ENCODE measurements at places on chromosomes 1 and 21.

DNA sequence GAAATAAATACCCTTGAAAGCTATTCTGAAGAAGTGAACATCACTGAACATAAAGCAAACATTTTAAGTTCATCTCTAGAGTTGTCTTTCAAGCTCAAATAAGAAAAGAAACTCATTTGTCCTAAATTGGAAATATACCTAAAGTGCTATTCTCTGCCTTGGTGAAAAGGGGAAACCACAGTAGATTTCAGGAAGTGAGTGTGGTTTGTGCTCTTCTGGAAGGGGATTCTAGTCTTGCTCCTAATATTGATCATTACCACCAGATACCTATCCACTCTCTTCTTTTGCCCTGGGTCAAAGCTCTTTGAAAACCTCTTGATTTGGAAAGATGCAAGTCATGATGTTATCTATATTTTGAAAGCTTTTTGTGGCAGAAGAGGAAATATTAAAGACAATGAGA is 798.1 kb downstream of the ADGRL2 start:
- DNase-seq, result no peak

- DNase-seq, result no peak
Measured at GRCh38 chr1:202117898-202118371, 4.8 kb upstream of the GPR37L1 start.

DNA sequence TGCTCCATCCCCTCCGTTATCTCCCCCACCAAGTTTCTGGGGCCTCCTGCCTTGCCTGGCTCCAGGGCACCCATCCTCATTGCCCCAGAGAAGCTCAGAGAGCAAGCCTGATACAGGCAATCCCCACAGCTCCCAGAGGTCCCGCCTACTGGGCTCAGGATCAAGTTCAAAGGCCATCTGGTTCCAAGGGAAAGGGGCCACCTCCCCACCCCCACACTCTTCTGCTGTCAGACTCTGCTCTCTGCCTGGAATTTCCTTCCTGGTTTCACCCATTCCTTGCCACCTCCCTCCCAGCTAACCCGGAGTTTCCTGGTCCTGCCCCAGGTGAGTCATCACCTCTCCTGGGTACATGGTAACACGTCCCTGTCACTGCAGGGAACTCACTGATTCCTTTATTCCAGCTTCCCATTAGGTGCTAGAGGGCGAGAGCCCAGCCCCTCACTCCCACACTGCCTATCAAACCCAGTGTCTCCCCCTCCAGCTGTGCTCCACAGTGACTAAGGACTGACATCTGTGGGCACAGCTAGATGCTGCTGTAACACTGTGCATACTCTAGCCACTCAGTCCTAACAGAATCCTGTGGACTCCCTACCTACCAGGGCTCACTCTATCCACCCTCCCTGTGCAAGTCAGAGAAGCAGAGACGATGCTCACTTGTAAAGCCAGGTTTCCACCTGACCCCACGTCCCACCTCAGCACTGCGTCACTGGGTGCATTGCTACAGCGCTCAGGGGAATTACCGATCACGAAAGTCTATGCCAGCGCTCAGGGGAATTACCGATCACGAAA is 21.8 kb downstream of the RSPH1 start:
- peak; percentile 40 for DNase-seq

- DNase-seq, result no peak
Measured at GRCh38 chr1:41649396-41650027, 165.0 kb upstream of the EDN2 start.

DNA sequence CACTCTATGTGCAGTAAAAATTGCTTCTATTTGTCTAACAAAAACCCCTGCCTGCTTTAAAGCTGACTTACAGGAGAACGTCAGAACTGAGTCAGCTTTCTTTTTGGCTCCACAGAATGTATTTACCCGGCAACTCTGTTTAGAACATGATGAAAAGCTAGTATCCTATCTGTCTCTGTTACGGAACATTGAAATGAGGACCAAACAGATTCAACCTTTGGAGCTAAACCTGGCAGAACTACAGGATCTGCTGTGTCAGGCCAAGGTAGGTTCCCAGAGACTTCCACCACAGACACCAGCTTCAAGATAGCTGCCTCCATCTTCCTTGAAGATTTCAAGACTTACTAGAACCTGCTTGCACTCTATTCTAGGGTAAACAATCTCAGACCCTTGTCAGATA is 132.6 kb downstream of the MACF1 start:
- DNase-seq, result no peak

DNA sequence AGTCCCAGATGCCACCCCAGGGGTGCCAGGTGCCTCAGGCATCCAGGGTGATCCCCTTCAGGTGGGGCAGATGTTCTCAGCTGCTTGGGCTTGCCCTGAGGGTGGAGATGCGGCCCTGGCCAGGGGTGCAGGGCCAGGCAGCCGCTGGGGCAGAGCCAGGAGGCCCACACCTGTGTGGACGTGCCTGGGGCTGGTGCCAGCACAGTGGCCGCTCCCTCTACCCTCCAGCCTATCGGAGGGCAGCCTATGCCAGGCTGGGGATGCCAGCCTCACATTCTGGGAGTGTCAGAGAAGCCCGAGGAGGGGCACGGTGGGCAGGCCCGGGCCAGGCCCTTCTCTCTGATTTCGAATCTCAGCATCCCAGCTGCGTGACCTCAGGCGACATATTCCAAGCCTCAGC is 96.5 kb upstream of the WNT4 start:
- DNase-seq, result no peak

GRCh38 chr21:15207635-15208370 is 143.0 kb upstream of the NRIP1 start:
- no peak for DNase-seq

- no peak for DNase-seq
Measured at GRCh38 chr1:3864884-3865283, 7.6 kb downstream of the DFFB start.

DNA sequence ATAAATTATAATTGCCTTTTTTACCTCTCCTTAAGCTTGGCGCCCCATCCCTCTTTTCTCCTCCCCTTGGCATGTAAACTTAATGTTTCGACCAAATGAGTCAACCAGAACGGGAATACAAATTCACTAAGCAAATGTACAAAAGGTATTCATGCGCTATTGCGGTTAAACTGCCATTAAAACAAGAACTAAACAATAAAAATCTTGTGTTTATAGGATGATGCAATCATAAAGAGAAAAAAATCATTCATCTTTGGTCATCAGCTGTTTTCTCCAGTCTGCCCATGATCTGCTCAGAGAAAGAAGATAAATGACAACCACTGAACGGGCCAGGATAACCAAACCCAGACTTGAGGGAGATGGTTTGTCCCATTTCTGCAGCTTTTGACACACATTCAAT is 534.2 kb upstream of the PLXNA2 start:
- DNase-seq, result no peak

- no peak for DNase-seq
Measured at GRCh38 chr1:17098446-17099317, 20.6 kb downstream of the PADI2 start.

DNA sequence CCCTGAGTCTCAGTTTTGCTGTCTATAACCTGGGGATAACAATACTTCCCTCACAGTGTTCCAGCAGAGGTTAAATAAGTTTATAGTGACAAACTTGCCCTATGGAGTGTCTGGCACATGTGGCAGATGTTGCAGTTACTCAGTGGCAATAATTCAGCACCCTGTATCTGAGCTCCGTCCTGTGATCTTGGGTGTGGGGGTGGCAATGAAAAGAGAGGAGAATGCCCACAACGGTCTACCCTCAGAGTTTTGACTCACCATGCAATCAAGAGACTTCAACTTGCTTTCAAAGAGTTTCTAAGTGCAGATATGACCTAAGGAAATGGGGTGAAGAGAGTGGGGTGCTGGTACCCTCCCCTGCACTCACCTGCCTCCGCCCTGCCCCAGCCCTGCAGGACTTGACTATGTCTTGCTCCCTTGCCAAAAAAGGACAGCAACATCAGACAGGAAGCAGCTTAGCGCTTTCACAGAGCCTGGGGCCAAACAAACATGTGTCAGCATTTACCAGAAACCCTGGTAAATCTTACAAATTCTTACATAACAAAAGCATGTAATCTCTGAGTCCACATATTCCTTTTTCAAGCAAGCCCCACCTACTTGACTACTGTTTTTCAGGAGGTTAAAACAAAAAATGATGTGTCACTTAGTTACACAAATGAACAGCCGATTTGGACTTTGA is 185.1 kb upstream of the CAMK1G start:
- no peak for DNase-seq

DNA sequence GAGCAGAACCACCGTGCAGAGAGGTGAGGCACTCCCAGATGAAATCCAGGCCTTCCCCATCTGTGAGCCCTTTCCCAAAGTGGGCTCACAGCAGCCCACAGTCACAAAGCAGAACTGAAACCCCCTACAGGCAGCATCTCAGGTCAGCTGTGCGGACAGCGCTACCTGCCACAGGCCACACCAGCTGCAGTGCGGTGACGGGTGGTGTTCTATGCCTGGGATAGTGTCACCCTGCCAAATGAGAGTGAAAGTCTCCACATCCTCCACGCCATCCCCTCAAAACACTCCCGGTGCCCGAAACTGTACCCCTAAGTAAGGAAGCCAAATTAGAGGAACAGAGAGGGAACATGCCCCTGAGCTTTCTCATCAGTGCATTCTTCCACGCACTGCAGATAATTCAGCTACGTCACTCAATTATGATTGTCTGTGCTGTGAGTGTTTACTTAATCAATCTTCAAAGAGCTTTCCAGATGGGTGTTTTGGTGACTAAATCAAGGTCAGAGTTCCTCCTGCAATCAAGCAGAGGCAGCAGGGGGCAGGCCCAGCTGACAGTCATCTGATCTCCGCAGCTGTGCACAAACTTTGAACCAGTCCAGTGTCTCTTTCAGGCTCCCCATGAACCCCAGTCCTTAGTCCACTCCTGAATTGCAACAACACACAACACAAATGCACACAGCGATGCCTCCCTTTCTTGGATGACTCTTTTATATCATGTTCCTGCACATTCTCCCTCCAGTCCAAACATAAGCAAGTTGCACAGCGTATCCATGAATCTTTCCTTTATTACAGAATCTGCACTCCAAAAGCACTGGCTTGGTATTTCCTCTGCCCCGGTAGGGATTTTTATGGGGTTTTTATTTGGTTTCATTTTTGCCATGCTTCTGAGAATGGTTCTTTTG is 150.0 kb downstream of the TOMM20 start:
- DNase-seq, result peak; percentile 90

- DNase-seq, result no peak
Measured at GRCh38 chr1:41670217-41670957, 185.9 kb upstream of the EDN2 start.

- DNase-seq, result no peak
Measured at GRCh38 chr21:33031152-33031911, 5.6 kb downstream of the OLIG2 start.

DNA sequence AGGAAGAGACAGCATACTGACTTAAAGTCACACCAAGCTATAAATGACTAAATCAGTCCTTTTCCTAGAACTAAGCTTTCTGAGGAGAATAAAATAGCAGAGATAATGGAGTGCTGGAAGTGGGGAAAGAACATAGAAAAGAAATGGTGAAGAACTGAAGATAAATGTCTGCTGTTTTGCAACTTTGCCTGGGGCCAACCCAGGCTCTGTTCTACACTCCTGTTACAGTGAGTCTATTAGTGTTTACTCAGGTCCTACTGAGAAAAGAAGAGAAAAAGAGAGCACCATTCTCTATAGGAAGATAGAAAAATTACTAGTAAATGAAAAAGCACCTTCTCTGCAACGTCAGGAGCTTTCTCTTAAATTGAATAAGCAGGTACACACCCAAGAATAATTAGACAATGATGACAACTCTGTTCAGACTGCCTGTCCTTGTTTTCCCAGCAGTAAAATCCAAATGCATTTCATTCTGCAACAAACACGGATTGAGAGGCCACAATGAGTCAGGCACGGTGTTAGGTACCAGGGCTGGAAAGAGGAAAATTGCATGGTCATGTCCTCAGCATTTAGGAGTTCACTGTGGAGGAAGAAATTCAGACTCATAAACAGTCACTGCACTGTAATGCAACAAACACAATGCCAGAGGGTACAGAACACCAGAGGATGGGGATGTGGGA is 139.4 kb upstream of the CAMK1G start:
- no peak for DNase-seq

DNA sequence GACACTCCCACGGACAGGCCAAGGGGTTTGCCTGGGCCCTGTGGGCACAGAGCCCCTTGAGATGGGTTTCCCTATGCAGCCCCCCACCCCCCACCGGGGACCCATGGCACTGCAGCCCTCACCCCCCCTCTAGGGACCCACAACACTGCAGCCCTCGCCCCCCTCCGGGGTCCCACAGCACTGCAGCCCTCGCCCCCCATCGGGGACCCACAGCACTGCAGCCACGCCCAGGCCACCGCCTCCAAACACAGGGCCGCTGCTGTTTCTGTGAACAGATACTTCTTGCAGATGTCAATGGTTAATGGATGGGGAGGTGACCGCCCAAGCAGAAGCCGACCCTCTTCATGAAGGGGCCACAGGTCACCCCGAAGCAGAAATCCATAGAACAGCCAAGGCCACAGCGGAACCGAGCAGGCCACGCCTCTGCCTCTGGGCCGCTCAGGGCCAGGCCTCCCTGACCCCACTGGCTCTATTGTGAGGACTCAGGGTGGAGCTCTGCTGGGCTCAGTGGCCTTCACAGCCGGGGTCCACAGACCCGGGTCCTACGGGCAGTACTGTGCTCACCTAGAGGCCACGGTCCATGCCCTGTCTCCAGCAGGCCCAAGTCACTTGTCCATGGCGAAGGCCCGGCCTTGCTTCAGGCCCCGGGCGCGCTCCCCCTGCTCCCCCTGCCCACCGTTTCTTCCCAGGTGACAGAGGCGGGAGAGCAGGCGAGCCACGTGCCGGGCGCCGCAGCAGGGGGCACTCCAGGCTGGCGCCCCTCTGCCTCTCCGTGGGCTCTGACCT is 4.1 kb upstream of the POFUT2 start:
- DNase-seq, result no peak

- no peak for DNase-seq
Measured at GRCh38 chr1:33792651-33793050, 71.2 kb upstream of the HMGB4 start.

DNA sequence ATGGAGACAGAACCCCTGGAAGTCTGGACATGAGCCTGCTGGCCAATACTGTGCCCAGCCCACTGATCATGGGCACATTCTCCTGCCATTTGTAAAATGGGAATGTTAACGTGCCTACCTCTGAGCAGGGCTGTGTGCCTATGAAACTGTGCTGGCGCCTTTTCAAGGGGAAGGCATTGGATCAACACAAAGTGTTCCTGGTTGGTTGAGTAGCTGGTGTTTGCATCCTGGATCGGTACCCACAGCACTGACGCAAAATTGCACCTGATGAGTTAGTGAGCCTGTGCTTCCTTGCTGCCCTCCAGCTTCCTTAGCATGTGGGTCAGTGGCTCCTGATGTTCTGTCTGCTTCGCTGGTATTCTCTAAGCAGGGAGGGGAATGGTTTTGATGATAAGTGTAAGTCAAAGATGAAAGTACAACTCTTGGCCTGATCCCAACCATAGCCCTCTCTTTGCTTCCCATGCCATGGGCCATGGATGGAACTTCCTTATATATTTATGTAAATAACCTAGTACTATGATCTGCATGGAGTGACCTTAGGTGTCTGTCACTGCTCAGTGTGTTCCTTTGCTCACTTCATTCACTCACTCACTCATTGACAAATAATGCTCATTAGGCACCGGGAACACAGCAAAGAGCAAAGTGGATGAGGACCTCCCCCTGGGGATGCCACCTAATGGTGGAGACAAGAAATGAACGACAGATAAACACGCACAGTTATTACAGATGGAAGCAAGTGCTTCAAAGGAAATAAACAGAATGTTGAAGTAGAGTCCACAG is 22.7 kb downstream of the MAB21L3 start:
- DNase-seq, result no peak

- no peak for DNase-seq
Measured at GRCh38 chr1:30984165-30984889, 75.8 kb upstream of the SDC3 start.

All from GM06990 (cell line).